ENCODE measurements at places on chromosomes 1 and 21.

DNA sequence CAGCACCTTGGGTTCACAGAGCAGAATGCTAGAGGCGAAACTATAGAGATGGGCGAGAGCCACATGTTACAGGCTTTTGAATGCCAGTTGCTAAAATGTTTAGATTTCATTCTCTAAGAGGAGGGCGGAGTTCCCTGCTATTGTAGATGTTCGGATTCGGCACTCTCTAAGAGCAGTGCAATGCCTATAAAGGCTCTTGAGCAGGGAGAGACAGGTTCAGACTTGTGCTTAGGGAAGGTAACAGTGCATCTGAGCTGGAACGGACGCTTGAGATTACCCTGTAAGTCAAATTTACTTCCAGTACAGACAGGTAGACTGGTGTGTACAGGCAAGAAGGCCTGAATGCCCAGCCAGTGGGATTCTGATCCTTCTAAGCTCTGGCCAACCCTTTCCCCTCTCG, 15.3 kb downstream of the LURAP1 start:
- DNase-seq, result no peak

GRCh38 chr1:53524428-53525375, 65.5 kb downstream of the DMRTB1 start:
- DNase-seq, result no peak

GRCh38 chr1:4830707-4831106, 176.3 kb downstream of the AJAP1 start:
- no peak for DNase-seq

DNA sequence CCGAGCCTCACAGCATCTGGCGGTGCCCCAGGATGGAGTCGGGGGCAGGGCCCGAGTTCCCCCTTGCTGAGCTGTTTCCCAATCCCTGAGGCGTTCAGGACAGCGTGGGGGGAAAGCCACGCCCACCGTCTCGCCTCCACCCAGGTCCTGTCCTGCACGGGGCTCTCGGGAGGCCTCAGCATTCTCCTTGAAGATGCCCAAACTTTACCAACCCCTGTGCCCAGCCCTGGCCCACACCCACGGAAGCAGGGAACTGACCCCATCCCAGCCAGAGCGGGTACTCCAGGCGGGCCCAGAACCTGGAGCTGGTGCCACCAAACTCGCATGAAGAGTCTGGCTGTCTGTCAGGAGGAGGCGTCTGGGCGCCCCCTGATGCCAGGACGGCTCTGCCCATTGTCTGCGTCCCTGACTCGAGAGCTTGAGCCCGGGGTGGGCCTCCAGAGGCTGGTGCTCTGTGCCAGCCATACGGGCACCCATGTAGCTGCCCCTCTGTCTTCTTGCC, 35.3 kb upstream of the POFUT2 start:
- no peak for DNase-seq

- DNase-seq, result no peak
These were observed 123.6 kb downstream of the MRPS6 start for GRCh38 chr21:34196996-34197395.
